ENCODE measurements at places on chromosomes 7 and 10. TPM values are rescaled to one million over a fixed set of nuclear protein-coding genes. Genes with fewer than 3 reads are reported as not detected.

Gene WDFY4
- 0.20 TPM for total RNA-seq

Gene THSD7A
- not detected for total RNA-seq

Gene ABCC2
- 1.5 TPM for total RNA-seq

Gene GNG11
- not detected for total RNA-seq

Gene CH25H
- total RNA-seq = not detected

Gene AGBL3
- 3.2 TPM for total RNA-seq

Gene NME8
- total RNA-seq = not detected

Gene ASB15
- total RNA-seq = not detected

Gene ANKRD30A
- not detected for total RNA-seq

Gene SLC13A4
- not detected for total RNA-seq

Gene GIMAP2
- total RNA-seq = 42.9 TPM

Gene MYL7
- total RNA-seq = not detected

Gene PMS2
- total RNA-seq = 26.0 TPM

Gene BICC1
- total RNA-seq = not detected

Gene PRDX3
- 203 TPM for total RNA-seq

Gene OGDH
- 93.8 TPM for total RNA-seq

Gene PPP1R9A
- not detected for total RNA-seq

Gene PHKG1
- total RNA-seq = 1.2 TPM

Data from CD8-positive, alpha-beta memory T cell (primary cell).